ENCODE measurements at places on chromosomes 5 and 9.

- peak; percentile 54 for DNase-seq
These were observed 460 bp downstream of the DMRTA1 start for GRCh38 chr9:22446950-22447617.

- DNase-seq: peak; percentile 90
These were observed 27.1 kb downstream of the KCNMB1 start for GRCh38 chr5:170362102-170362501.

DNA sequence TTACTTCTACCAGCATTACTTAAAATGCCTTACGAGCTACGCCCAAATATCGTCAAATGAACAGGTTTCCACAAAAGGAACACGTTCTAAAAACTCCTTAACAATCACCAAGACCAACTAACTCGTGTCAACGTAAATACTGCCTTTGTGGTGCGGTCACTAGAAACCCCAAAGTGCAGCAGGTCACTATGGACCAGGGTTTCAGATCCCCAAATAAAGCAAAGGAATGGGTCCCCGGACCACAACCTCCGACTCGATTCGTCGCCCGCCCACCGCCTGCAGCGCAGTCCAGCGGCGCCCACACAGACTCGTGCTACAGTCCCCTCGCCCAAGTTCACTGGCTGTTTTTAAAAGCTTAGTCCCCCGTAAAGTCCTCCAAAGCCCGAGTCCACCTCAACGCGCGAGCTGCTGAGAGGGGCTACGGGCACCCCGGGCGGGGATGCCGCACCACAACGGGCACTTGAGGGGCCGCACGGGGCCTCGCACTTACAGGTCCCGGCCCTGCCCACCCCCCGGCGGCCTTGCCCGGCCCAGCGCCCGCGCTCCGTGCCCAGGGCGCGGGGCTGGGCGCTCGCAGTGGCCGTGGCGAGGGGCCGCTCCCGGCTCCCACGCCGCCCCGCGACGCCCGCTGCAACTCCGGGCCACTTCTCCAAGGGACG, 1.1 kb downstream of the NFIB start:
- no peak for DNase-seq

DNA sequence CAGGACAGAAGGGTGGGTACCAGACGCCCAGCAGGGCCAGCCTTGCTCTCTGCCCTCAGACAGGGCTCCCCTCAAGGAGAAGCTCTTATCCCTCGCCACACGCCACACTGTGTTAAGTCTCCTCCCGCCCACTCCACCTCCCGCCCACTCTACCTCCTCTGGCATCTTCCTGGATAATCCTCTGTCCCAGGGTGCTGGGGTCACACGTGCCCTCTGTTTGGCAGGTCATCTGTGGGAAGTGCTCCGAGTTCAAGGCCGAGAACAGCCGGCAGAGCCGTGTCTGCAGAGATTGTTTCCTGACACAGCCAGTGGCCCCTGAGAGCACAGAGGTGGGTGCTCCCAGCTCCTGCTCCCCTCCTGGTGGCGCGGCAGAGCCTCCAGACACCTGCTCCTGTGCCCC, 26.0 kb upstream of the SUSD3 start:
- DNase-seq: no peak

DNA sequence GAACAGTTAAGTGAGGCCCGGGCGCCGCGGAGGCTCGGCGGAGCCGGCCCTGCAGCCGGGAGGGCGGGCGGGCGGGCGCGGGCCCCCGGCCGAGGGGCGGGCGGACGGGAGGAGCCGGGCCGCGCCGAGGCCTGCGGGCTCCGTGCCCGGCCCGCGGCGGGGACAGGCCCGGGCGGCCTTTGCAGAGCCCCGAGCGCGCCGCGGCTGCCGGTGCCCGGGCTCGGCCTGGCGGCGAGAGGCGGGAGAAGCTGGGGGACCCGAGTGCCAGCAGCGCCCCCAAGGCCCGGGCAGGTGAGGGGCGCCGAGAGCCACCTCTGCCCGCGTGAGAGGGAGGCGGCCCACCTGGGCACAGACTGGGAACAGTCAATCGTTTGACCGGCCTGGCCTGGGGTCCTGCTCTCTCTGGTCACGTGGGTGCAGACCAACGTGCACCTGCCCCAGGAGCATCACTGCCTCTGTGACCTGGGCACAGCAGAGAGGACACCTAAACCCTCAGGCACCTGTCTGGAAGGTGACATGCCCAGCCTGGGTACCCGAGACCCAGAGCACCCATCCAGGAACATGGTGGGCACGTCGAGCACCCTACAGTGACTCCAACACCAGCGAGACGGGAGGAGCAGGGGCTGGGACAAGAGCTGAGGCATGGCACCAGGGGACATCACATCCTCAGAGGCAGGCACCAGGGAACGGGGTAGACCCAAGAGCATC, 531 bp downstream of the MVB12B start:
- DNase-seq: peak; percentile 25

DNA sequence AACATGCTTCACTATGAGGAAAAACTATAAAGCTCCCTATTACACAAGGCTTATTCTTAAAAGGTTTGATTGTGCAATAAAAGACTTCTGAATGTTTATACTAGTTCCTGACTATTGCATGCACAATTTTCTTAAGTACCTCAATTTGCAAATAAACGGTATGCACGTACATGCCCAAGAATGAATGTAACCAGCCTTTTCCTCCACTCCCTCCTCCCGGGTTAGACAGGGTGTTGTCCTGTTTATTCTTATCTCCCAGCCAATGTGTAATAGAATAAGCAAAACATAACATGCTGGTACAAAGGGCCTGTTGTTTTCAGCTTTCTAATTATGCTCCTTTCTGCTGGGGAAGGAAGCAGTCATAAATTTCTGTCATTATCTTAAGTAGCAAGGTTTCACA, 79.1 kb downstream of the AOPEP start:
- no peak for DNase-seq

GRCh38 chr5:130068988-130069387, 164.7 kb downstream of the CHSY3 start:
- no peak for DNase-seq

- no peak for DNase-seq
These were observed 109.6 kb downstream of the PIK3R1 start for GRCh38 chr5:68325065-68325580.

- peak; percentile 22 for DNase-seq
These were observed 105.8 kb downstream of the DOCK2 start for GRCh38 chr5:169742771-169743296.

- DNase-seq: no peak
These were observed 61.1 kb upstream of the SAP30L start for GRCh38 chr5:154384480-154385235.

GRCh38 chr9:131255676-131256197, 20.6 kb downstream of the FAM78A start:
- DNase-seq: no peak

DNA sequence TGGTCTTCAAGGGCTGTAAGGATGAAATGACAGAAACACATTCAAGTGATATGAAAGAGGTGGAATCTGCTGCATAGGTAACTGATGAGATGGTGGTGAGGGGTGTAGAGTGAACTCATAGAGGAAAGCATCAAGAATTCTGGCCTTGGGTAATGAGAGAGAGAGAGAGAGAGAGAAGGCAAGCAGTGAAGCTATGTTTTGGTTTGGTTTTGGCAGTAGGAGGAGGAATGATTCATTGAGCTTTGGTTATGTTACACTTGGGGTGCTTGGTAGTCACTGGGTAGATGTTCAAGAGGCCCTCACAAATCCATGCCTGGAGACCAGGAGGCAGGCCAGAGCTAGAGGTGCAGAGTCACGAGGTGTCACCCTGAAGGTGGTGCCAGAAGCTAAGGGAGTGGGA, 89.5 kb downstream of the EGFLAM start:
- no peak for DNase-seq

DNA sequence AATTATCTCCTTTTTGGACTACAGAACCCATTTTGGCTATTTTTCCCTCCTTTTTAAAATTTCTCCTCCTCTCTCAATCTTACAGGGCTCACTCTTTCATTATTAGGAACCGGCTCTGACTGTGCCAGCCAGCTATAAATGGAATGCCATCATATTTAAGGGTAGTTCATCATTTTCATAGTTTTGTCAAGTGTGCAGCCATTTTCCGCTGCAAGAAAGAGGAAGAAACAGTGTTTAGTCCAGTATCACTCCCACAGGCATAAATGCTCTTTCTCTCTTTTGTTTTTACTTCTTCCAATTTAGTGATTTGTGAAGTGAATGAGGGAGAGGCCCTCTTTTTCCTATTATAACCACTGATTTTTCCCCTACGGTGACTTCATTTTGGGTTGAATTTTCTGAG, 290.0 kb downstream of the NR3C1 start:
- DNase-seq: peak; percentile 55

- no peak for DNase-seq
These were observed 654.3 kb downstream of the ANXA1 start for GRCh38 chr9:73805853-73806458.

DNA sequence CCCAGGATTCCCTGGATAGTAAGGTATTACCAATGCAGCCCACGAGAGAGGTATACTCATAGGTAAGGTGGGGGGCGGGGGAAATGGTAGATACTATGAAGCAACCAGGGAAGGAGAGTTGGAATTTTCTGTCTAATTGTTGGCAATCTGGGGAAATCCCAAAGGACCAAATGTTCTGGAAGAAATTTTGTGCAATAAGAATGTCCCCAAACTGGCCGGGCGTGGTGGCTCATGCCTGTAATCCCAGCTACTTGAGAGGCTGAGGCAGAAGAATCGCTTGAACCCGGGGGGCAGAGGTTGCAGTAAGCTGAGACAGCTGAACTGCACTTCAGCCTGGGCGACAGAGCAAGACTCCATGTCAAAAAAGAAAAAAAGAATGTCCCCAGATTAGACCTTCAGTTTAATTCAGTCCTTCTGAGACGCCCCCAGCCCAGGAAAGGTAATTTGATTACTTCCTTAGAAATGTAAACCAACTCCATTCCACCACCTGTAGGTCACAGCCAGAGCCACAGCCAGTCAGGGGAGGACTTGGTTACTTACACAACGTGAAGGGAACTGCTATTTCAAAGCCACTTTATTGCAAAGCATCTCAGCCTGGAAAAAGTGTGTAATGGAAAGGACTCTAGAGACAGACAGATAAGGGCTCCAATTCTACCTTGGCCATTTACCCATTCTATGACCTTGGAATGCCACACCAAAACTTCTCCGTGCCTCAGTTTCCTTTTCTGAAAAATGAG, 50.0 kb upstream of the KLF4 start:
- DNase-seq: peak; percentile 81

GRCh38 chr5:151862811-151863472, 61.7 kb downstream of the GLRA1 start:
- DNase-seq: no peak

- no peak for DNase-seq
These were observed 7.0 kb upstream of the IL3 start for GRCh38 chr5:132053483-132053882.

- peak; percentile 66 for DNase-seq
These were observed 23.6 kb downstream of the UBAP2 start for GRCh38 chr9:34025062-34025461.

- no peak for DNase-seq
These were observed 108.0 kb upstream of the RAD23B start for GRCh38 chr9:107175041-107175440.

- peak; percentile 76 for DNase-seq
These were observed 128.1 kb downstream of the GADD45G start for GRCh38 chr9:89732939-89733324.

- no peak for DNase-seq
These were observed 218.9 kb downstream of the DIRAS2 start for GRCh38 chr9:90423661-90424193.

DNA sequence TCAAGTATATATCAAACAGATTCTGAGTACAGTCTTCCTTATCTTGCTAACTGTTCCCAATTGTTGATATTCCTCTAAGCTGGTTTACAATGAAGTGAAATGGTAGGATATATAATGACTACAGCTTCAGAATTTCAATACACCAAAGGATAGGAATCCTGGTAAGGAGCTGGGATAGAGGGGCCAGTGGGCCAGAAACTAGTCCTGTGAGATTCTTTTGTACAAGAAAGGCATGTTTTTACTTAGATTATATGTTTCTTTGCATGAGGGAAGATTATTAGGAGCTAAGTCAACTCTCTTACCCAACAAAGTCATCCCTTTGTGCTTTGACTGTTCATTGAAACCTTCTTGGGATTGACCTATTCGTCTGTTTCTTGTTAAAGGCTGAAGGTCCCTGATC, 435.7 kb downstream of the PLK2 start:
- no peak for DNase-seq

GRCh38 chr9:110942522-110942921, 95.7 kb downstream of the LPAR1 start:
- DNase-seq: no peak

- DNase-seq: no peak
These were observed 63.6 kb downstream of the NUDT12 start for GRCh38 chr5:103498800-103499551.

DNA sequence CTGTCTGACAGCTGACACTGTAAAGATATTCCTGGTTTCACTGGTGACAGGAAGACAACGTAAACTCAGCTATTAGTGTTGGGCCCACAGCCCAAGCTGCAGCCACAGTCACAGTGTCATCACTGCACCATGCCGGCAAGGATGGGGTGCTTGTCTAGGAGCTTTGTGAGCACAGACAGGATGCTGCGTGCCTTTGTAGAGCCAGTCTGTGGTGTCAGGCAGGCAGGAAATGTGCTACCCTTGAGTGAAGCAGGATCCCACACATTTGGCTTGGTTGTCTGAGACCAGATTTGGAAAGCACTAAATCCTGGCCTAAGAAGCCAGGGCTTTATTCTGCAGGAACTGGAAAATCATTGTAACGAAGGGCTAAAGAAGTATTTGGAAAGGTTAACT, 121.6 kb upstream of the ADAMTS16 start:
- DNase-seq: peak; percentile 53

GRCh38 chr5:133830281-133830680, 138.1 kb downstream of the C5orf15 start:
- DNase-seq: no peak

DNA sequence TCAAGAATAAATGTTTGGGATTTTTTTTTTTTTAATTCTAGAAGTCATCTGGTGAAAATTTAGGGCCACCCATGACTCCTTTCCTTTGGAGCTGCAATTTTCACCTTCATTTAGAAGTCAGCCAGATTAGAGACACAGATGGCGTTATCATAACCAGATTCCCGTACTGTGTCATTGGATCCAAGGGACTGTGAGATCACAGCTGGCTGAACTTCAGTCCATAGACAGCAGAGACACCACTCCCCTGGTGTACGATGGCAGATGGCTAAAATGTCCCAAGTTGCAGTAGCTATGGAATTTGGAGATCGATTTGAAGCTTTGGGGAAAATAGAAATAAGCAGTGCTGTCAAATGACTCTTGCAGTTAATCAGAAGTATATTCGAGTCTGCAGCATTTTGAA, 216.3 kb downstream of the RFK start:
- DNase-seq: peak; percentile 50

DNA sequence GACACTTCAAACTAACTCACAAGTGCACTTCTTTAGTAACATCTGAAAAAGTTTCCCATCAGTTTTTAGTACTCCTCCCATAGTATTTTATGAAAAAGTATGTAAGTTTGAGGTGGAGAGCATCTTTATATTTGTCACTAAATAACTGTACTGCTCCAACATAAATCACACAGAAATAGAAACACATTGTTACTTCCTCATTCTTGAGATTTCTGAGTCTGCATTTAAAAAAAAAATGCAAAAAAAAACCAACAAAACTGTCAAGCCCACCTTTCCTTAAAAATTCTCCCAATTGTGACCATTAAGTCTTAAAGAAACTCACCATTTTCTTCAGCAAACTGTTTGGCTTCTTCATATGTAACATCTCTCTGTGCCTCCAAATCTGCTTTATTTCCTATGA, 18.7 kb downstream of the RAB14 start:
- DNase-seq: no peak

Measured in muscle of leg (tissue), 16 donors.